Central memory CD4-positive, alpha-beta T cell (primary cell): ENCODE measurements at places on chromosomes 7 and 10.

- DNase-seq: no peak
These were observed 334.1 kb upstream of the C7orf33 start for GRCh38 chr7:148256433-148256832.

DNA sequence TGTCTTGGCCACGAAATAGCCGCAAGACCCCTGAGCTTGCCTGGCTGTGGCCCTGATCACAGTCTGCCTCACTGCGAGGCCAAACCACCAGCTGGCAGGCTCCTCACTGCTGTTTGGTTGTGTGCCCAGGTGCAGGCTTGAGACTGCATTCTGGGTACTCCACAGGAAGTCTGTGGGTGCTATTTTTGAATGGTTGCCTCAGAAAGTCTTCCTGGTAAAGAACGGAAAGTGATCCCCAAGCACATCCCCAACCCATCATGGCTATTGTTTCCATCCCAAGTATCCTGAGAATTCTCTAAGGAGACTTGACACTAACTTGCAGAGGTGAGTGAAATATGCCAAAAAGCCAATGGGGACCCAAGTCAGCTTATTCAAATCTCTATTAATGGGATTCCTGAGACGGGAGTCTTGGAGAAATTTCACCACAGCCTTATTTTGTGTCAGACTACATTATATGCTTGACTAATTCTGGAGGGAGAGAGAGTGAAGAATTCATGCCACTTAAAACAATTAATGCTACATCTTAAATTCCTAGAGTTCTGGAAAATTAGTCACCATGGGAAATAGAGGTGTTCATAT lies 170.9 kb downstream of the RAMP3 start:
- DNase-seq: no peak

- no peak for DNase-seq
These were observed 166.0 kb upstream of the GPR26 start for GRCh38 chr10:123500110-123500509.

GRCh38 chr7:41339913-41340676 lies 362.8 kb downstream of the INHBA start:
- no peak for DNase-seq

- no peak for DNase-seq
These were observed 63.9 kb downstream of the PPP1R9A start for GRCh38 chr7:94971051-94971867.

DNA sequence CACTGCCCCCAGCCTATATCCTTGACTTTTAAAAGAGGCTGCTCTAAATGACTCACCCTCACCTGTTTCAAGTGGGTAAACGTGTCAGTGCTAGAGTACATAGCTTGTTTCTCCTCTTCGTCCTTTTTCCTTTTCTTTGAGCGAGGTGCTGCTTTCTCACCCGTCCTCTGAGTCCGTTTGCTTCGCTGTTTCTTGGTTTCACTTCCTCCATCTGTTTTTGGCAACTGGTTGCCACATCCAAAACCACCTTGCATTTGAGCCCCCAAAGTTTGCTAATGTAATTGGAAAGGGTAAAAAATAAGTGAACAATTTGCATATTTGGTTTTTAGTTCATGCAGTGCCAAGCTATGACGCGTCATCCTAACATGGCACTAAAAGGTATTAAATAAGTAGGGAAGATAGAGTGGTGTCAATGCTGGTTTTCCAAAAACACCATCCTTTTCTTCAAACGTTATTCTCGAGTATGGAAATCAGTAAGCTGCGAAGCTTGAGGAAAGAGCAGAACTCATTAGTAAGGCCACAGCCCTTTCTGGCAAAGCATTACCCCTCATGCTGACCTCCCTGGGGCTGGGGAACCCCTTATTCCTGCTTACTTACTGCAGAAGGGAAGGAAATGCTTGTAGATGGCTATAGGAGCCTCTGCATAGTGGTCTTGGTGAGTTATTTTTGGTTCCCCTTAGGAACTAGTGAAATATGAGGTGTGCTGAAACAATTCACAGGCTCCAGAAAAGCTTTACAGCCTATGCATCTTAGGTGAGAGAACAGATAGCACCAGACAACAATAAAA lies 133.5 kb downstream of the GALNT11 start:
- no peak for DNase-seq

- DNase-seq: no peak
These were observed 111.3 kb upstream of the IGFBP3 start for GRCh38 chr7:46032353-46032752.

DNA sequence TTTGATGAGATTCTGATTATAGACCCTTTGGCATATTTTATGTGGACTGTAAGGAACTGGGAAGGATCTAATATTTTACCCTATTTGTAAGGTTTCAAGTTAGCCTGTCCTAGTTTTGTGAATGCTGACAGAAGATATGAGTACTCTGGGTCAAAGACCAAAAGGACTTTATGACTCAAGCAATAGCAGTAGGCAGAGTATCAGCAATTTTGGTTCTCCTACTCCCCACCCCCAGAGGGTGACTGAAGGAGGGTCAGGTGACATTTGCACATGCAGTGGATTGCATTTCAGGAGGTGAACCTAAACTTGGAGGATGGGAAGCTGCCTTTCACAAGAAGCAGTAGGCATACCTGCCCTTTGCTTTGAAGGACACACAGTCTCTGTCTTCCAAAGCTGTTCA lies 84.0 kb upstream of the KLF6 start:
- DNase-seq: no peak

- DNase-seq: no peak
These were observed 61.3 kb upstream of the DNAAF5 start for GRCh38 chr7:664997-665735.

DNA sequence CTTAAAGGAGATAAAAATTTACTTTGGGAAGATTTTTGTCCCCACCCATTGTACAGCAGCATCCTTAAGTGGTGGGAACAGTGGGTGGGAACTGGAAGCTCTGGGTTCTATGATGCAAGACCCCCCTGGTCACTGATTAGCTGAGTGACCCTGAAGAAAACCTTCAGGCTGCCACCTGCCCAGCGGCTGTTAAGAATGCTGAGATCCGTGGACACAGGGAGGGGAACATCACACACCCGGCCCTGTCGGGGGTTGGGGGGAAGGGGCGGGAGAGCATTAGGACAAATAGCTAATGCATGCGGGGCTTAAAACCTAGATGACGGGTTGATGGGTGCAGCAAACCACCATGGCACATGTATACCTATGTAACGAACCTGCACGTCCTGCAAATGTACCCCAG lies 14.5 kb downstream of the CARD11 start:
- no peak for DNase-seq

DNA sequence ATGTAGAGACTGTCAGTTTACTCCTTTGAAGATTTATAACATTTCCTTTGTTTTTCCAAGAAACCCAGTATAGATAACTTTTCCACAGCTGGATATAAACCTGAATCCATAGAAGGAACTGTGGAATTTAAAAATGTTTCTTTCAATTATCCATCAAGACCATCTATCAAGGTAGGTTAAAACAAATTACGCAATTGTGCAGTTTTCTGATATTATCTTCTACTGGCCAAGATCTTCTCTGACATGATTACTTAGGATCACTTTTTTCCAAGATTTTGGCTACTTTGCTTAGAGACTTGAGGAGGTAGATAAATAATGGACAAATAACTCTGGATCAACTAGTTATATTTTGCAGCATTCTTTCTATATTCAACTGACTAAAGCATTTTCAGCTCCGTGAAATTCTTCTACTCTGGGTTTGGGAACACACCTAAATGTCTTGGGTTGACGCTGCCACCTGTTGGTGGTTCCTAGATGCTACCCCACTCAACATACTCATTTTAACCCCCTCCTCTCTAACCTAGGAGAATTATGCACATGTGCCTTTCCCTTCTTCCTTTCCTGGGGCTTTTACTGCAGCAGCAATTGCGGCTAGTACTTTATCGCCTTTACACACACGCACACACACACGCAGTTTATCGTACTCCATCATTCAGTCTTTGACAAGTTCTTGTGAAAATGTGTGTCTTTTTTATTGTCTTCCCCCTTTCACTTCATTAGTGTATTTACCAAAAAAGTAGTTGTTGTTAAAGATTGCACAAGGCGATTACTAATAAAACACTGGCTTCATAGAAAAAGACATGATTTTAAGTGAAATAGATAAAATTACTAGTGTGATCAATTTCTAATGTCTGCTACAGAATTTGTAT lies 32.7 kb downstream of the ABCB5 start:
- DNase-seq: no peak

DNA sequence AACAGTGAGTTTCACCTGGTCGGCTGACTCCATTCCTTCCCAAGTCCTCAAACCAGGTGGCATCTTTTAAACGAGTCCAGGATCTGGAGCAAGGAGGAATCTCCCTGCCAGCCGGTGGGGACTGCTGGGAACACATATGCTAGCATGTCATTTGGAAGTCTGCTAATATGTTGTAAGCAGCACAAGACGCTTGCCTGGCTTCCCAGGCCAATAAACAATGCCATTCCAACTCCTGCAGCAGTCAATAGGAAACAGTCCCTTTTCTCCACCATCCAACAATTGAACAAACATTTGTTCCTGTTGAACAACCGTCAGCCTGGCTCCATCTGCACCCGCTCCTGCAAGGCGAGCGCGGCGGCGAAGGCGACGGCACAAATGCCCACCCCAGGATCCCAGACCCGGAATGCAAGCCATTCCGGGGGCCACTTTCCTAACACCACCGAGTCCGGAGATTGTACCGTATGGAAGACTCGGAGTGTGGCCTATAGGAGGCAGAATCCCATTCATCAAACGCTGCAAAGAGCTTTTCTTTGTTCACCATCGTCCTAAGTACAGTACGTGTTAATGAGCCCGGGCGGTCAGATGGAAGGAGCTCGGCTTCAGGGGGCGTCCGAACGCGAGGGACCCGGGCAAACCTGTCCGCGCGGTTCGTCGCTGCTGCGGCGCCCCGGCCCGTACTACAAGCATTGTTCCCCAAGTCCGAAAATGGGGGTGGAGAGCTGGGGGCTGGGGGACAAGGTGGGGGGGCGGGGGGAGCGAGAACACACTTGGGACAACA lies 1.6 kb downstream of the FAM53B start:
- DNase-seq: no peak

GRCh38 chr7:126570845-126571244 lies 681.9 kb downstream of the GRM8 start:
- no peak for DNase-seq

DNA sequence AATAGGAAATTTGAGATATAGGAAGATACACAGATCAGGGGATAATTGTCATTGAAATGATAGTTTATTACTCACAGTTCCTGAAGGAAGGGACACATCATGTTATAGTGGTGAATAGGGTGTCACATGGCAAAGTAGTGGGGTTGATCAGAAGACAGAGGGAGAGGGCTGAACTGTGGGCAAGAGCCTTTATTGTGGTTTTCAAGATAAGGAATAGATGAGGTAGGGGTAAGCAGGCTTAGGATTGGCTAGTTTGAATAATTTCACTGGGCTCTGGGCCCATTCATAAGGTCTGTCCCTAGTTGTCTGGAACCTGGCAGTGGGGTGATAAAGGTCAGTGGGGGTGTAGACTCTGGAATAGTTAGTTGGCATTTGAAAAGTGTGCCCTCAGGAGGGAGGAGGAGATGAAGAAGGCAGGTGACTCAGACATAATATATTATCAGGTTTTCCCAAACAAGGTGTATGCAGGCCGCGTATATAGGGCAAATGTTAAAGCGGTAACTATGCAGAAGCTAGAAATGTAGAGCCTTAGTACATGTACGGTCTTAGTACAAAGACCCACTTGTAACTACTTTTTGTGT lies 18.5 kb downstream of the FGL2 start:
- no peak for DNase-seq

DNA sequence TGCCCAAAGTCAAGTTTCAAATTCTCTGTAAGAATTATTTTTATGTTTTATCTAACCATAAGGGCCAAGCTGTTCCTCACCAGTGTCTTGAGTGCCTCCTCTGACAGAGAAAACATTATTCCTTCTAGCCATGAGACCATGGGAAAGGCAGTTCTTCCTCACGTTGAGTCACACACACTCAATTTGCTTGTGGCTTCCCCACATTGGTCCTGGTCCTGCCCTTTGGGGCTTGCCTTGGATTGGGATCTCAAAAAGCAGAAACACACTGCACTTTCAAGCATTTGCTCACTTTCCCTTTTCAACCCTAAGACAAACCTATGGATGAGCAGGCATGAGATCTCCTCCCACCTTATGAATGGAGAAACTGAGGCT lies 248.3 kb upstream of the IGFBP3 start:
- DNase-seq: no peak

GRCh38 chr7:155846936-155847335 lies 34.7 kb upstream of the SHH start:
- no peak for DNase-seq

- no peak for DNase-seq
These were observed 73.4 kb upstream of the CARD11 start for GRCh38 chr7:3117081-3117480.

GRCh38 chr10:110857265-110858171 lies 14.2 kb upstream of the PDCD4 start:
- DNase-seq: peak; percentile 51

DNA sequence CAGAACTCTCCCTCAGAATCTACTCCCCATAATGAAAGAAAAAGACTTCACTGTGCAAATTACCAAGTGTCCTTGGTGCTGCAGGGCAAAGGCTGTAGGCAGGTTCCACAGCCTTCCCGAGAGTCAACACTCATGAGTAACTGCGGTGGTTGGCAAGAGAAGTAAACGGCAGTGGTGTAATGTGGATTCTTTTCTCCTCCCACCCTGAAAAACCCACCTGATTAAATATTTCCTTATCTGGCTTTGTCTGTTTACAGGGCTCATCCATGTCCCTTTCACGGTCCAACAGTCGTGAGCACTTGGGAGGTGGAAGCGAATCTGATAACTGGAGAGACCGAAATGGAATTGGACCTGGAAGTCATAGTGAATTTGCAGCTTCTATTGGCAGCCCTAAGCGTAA lies 300.9 kb downstream of the BICC1 start:
- DNase-seq: no peak

DNA sequence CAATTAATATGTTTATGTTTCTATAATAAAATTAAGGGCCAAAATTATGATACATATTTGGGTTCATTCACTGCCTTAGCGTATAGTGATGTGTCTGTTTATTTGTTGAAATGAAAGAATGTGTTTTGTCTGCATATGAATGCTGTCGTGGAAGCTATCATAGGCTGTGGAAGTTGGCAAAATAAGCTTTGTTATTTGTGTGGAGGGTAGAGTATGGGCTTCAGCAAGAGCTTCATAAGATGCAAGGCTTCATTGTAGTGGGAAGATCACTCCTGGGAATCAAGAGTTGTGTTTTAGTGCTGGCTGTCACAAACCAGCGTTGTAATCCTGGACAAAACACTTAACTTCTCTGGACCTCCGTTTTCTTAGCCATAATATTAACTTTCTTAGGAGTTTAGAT lies 2.5 kb downstream of the SLK start:
- DNase-seq: no peak

GRCh38 chr10:75658496-75658895 lies 227.1 kb downstream of the LRMDA start:
- no peak for DNase-seq
